ENCODE measurements at places on chromosomes 6 and 20. TPM values are rescaled to one million over a fixed set of nuclear protein-coding genes. Genes with fewer than 3 reads are reported as not detected.

DNA sequence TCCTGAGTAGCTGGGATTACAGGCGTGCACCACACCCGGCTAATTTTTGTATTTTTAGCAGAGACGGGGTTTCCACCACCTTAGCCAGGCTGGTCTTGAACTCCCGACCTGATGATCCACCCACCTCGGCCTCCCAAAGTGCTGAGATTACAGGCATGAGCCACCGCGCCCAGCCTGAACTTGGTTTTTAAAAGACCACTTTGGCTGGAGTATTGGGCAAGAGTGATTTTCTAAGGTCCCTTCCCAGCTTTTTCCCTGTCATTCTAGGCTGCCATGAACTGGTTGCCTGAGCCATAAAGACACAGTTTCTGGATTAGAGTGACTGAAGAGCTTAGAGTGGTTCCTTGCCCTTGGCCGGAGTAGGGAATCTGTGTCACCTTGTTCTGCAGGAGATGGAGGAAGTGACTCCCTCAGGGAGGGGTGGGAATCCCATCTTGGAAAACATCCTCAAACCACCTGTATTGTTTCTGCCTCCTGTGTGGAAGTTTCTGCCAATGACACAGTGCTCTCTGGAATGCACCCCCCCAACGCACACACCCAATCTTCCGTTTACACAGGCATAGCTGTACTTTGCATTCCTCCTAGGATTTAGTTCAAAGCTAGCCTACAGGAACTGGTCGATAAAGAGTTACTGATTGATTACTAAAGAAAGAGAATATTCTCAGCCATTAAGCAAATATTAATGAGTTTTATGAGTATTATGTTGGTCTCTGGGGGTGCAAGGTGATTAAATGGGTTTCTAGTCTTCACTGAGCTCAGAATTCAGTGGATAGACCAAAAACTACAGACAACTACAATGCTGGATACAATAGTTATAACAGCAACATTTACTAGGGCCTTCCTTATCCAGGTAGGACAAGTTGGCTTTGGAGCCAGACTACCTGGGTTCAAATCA, 18.2 kb downstream of the BCL2L1 start:
- DNase-seq, result peak; percentile 96

DNA sequence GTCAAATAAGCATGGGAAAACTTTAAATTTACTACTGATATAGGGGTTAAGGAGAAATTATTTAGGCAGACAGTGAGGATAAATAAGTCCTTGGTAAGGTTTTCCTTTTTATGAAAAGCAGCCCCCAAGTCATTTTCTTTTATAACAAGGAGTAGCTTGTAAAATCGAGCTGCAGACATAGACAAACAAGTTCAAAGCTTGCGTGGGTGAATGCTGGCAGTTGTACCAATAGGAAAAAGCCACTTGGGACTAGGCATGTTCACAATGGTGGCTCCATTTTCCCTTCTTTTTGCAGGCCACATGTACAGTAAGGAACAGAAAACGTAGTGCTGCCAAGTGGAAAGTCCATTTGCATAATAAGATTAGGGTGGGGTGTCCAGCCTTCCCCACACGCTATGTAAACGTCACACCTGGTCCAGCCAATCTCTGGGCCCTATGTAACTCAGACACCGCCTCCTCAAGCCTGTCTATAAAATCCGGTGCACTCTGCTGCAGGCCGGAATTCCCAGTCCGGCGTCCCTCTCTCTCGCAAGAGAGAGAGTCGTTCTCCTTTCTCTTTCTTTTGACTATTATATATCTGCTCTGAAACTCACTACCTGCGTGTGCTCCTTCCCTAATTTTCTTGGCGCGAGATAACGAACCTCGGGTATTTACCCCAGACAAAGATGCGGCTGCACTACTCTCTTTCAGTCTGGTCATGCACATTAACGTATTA, 217.1 kb upstream of the MAN1A1 start:
- no peak for DNase-seq

ERVFRD-1 gene
- not detected for total RNA-seq

DNA sequence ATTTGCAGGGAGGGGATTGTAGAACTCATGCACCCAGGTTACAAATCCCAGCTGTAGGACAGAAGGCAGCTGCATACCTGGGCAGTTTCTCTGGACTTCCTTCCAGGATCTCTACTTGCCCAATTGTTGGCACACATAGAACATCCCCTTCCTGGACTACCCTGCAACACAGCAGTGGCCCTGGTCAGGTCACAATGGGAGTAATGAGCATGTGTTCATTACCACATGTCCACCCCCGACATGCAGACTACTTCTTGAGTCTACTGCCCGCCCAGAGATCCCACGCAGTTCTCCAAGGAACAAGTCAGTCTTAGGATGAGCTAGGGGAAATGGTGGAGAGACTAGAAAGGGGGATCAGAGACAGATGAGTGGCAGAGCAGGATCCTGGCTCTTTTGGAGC, 5.1 kb downstream of the PEX6 start:
- no peak for DNase-seq

LKAAEAR1 gene
- 25.2 TPM for total RNA-seq

DNA sequence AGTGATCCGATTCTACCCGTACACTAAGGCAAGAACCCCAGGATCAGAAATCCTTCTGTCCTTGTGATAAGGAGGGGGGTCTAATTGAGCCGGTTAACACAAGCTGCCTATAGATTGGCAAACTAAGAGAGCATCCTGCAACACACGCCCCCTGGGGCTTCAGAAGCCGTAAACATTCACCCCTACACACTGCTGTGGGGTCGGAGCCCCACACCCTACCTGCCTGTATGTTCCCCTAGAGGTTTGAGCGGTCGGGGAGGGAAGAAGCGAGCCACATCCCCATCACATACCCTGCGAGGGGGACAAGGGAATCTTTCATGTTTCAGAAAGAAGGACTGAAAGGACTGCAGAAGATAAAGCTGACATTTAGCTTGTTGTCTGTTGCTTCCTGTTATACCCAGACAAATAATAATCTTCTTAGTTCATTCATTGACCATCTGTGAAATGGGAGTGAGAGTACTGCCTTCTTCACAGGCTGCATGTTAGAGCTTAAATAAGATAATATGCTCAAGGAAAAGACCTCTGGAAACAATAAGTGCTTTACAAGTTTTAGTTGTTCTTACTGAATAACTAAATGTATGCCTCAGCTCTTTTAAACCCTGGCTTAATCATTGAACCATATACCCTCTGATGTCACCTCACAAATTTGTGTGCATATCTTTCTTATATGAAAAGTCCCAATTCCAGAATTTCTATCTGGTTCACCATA, 74.2 kb upstream of the RNF217 start:
- no peak for DNase-seq
